A549 (cell line): ENCODE measurements at places on chromosomes 3 and 15.

DNA sequence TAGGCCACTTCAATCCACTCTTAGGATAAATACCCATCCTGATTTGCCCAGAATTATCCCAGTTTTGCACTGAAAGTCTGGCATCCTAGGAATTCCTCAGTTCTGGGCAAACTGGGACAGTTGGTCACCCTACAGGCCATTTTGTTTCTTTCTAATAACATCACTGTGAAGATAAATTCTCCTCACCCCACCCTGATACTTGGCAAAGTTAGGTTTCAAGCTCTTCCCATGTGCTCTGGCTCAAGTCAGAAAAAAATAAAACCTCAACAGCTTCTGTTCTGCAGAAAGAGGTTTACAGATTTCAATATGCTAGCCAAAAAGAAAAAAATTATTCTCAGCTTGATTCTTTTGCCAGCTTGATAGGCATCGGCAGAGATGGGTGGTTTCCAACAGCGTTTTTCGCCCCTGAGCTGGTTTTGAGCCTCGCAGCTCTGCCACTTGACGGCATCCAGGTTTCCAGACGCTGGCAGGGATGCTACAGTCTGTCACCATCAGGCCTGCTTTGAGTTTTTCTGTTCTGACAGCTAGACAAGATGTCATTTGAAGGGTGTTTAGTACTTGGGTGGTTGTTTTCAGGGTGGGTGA is 171.4 kb downstream of the SSR3 start:
- no peak for DNase-seq

DNA sequence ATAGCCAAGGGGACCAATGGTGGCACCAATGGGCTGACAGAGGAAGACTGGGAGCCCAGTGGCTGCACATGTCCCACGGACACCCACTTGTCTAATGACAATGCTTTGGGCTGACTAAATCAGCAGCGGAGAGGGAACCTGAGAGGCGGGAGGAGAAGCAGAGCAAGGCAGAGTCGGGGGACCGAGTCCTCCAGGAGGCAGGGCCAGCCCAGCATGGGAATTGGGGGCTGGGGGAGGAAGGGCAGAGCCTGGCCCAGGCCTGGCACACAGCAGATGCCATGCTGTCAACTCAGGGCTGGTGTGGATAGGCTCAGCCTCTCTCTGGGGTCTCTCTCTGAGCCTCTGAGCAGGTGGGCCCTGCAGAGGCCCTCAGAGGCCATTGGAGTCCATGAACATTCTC is 78.4 kb upstream of the KLF13 start:
- DNase-seq = no peak

DNA sequence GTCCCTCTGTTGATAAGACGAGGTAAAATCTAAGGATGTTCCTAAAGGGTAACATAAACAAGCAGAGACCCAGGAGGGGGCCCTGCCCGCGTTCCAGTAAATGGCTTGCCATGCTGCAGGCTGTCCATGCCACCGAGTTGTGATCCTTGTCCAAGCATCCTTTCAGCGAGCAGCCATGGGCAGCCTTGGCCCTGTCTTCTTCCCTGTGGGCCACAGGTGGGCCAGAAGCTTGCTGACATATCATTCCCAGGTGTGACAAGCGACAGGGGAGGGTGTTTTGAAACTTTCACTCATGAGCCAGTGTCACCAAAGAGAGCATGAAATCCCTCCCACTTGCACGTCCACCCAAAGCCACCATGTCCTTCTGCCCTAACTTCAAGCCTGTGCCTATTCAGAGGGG is 53.7 kb downstream of the PCSK6 start:
- DNase-seq = no peak

DNA sequence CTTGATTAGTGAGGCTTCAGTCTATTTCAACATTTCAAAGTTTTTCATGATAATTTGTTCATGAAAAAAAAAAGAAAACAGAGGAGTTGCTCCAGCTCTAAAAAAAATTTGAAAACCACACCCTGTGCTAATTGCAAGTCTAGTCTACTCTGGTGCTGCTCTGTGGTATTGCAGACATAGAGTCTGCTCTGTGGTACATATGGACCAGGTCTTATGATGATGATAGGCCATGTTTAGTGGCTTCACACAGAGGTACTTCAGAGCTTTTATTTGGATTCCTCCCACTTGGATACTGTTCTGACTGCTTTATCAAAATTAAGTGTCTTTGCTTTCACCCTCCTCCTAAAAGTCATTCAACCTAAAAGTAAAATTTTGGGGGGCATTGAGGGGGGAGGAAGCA is 160.8 kb downstream of the ALCAM start:
- DNase-seq = no peak

DNA sequence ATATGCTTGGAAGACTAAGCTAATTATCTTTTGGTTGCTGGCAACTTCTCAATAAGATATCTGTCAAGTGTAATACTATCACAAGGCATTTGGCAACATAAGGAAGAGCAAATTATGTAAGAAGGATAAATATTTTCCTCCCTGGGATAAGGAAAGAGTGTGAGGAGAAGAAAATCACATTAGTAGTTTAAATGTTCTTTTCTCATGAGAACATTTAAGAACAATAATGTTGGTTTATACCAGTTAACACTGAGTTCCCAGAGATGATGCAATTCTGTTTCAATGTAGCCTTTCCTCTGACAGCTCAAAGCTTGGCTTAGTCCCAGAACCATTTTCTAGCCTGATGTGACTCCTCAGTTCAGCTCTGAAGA is 66.1 kb upstream of the NPHP3 start:
- DNase-seq = no peak

- no peak for DNase-seq
Measured at GRCh38 chr3:24344784-24345439, 149.7 kb downstream of the THRB start.

GRCh38 chr3:46524008-46524407 is 26.2 kb downstream of the RTP3 start:
- no peak for DNase-seq

GRCh38 chr3:25831578-25831977 is 41.7 kb downstream of the OXSM start:
- DNase-seq = peak; percentile 42

- DNase-seq = no peak
Measured at GRCh38 chr3:61060411-61060861, 190.8 kb downstream of the FHIT start.

- DNase-seq = no peak
Measured at GRCh38 chr3:172659246-172660002, 51.4 kb downstream of the NCEH1 start.

- DNase-seq = no peak
Measured at GRCh38 chr3:47612879-47613278, 34.2 kb upstream of the CSPG5 start.

DNA sequence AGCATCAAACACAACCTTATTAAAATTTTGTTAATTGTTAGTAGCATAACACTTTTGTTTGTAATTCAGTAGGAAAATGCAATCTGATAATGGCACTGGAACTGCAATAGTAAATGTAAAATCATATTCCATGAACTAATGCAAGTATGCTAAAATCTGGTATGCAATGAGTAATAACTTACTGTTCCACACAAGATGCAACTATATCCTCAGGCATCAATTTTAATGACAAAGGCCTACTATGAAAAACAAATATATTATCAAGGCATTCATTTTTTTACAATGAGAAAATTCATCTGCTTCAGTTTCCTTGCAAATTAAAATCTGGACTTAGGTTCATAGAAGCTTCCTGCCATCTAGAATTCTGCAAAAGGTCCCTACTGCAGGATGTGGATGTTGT is 1.4 kb upstream of the NSMCE3 start:
- DNase-seq = no peak

- DNase-seq = no peak
Measured at GRCh38 chr15:40464595-40465185, 6.1 kb upstream of the CHST14 start.
